ENCODE measurements at places on chromosomes 16 and 17. TPM values are rescaled to one million over a fixed set of nuclear protein-coding genes. Genes with fewer than 3 reads are reported as not detected.

Gene ELMO3
- 21.9 TPM for total RNA-seq

Gene CDH5
- total RNA-seq = under 0.01 TPM

Gene KRTAP4-6
- total RNA-seq = not detected

Gene GUCY2D
- 0.28 TPM for total RNA-seq

Gene ZP2
- total RNA-seq = not detected

Gene RNF227
- total RNA-seq = 15.2 TPM

Gene MYH8
- total RNA-seq = not detected

Gene TBC1D3
- not detected for total RNA-seq

Gene SLC16A11
- 0.07 TPM for total RNA-seq

Gene RPH3AL
- total RNA-seq = 8.5 TPM

Gene HOXB8
- total RNA-seq = not detected

Gene CFAP97D1
- 0.07 TPM for total RNA-seq

Gene NOG
- total RNA-seq = under 0.01 TPM

Gene MFAP4
- total RNA-seq = not detected

Gene ENPP7
- not detected for total RNA-seq

Gene CHMP6
- total RNA-seq = 5.5 TPM

Gene GPR139
- not detected for total RNA-seq

Gene KCNJ2
- total RNA-seq = under 0.01 TPM

Gene PRDM7
- not detected for total RNA-seq

Gene SULT1A4
- total RNA-seq = 0.50 TPM

Gene SHCBP1
- total RNA-seq = 0.34 TPM
